Activated CD4-positive, alpha-beta T cell treated with anti-CD3 and anti-CD28 coated beads, Interleukin-10, Interleukin-2, amounts not matched to agents 100 ng/mL and 50 ng/mL, durations not matched to agents 16 hours and 8 hours (primary cell): ENCODE measurements at places on chromosomes 6 and 20.

DNA sequence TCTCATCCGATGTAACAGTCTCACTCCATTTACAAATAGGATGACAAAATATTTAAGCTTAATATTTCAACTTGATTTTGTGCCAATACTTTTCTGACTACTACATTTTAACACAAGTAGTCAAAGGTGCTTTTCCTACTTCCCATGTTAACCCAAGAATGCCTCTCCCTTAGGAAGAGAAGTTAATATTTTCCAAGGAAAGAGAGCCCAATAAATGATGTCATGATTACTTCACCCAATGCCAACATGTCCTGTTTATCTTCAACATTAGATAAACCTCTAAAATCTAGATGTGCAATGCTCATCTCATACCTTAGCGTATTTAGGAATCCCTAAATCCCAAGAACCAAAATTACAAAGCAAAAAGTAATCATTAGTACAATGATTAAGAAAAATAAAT is 156.7 kb upstream of the TENT5A start:
- no peak for DNase-seq

DNA sequence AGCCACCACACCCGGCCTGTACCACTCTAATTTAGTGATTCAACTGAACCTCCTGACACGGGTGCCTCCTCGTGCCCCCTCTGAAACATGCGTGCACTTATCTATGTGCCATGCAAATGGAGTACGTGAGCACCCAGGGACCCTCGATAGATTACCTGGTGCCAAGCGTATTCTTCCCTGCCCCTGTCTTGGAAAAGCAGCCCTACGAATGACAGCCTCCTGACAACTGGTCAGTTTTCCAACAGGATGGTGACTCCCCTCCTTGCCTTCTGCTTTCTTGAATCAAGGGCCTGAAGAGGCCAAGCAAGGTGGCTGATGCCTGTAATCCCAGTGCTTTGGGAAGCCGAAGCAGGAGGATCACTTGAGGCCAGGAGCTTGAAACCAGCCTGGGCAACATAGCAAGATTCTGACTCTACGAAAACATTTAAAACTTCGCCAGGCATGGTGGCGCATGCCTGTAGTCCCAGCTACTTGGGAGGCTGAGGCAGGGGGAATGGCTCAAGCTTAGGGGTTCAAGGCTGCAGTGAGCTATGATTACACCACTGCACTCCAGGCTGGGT is 25.4 kb upstream of the SYNJ2 start:
- DNase-seq: no peak

DNA sequence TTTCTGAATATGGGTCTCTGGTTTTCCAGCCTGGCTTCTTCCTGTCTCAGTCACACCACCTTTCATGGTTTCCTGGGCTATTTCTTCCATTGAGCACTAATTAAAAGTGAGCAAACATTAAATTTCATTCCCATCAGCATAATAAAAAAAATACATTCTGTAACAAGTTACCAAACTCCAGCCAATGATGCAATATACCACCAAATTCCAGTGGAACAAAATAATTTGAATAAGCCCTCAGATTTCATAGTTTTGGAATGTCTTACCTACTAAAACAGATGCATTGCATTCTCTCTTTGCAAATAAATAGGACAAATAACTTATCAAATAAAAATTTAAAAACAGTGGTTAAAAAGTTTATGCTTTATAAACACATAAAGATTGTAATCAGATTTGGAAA is 97.8 kb upstream of the PRDM1 start:
- no peak for DNase-seq

DNA sequence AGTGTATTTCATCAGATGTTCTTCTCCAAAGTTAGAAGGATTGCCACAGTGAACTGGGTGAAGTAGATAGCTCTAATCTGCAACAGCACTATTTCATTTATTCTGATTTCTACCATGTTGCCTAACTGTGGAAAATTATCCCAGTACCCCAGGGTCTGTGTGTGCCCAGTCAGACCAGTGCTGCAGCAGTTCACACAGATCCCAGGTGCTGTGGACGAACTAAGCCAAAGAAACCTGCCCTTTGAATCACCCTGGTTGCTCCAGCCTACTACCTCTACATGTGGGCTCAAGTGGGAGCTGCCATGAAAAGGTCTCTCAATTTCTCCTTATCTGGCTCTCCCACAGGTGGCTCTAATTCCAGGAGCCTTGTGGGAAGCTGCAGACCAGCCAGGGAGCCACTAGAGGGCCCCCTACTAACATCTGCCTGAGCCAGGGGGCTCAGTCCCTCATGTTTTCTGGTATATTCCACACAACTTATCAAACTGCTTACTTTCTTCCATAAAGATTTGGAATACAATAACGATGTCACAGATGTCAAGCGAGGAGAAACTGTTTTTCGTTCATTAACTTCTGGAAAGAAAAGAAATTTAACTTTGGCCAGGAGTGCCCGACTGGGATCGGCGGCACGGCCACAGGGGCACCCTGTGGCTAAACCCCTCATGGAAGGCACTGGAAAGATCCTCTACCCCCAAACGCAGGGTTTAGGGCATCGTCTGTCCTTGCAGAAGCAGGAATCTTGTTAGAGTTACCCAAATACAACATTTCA is 31.6 kb upstream of the LY86 start:
- DNase-seq: peak; percentile 69

- DNase-seq: no peak
Observed at GRCh38 chr6:43123461-43124314, 47.4 kb upstream of the SRF start.

GRCh38 chr6:137656735-137657134 is 162.5 kb upstream of the OLIG3 start:
- DNase-seq: no peak

GRCh38 chr6:89927791-89928550 is 33.7 kb downstream of the GJA10 start:
- no peak for DNase-seq

GRCh38 chr6:41439524-41440418 is 104.4 kb downstream of the NCR2 start:
- DNase-seq: peak; percentile 59

GRCh38 chr20:24684421-24684871 is 215.0 kb downstream of the SYNDIG1 start:
- DNase-seq: no peak

- peak; percentile 55 for DNase-seq
Observed at GRCh38 chr6:82182756-82183155, 64.8 kb downstream of the IBTK start.

DNA sequence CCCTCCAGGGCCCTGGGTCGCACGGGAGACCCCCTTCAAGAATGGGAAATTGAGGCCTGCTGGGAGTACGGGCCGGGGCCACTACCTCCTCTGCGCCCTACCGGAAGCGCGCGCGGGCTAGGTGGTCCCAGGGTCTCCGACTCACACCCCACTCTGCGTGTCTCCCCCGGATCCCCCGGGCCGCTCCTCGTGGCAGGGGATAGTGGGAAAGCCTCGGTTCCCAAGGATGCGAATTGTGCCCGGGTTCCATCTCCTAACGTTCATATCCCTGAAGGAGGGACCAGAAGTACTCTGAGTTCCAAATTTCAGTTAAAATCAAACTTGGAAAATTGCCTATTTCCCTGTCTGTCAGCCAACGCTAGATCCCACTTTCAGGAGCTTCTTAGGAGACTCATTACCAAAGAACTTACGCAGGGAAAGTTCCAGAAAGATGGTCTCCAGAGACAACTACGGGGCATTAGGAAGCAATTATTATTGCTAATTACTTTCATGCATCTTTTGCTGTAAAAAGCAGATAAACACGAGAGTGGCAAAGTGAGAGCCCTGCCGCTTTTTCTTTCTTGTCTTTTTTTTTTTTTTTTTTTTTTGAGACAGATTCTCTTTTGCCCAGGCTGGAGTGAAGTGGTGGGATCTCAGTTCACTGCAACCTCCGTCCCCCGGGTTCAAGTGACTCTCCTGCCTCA is 858 bp downstream of the FAM83D start:
- DNase-seq: no peak

DNA sequence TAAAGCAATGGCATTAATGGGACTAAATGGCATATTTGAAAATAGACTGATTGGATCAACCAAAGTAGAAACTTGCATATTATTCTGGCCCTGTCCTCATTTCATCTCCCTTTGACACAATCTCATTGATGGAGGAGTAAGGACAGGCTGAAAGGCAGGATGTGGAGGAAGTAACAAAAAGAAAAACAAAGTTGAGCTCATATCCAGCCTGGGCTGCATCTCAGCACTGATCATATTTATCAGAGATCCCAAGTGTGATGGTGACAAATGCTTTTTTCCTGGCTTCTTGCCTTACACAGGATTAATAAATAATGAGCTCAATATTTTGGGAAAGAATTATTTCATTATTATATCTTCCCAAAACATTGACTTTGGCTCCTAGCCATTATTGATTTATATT is 622.7 kb downstream of the CD109 start:
- DNase-seq: no peak

- DNase-seq: peak; percentile 48
Observed at GRCh38 chr6:112117554-112117953, 30.2 kb downstream of the FAM229B start.

DNA sequence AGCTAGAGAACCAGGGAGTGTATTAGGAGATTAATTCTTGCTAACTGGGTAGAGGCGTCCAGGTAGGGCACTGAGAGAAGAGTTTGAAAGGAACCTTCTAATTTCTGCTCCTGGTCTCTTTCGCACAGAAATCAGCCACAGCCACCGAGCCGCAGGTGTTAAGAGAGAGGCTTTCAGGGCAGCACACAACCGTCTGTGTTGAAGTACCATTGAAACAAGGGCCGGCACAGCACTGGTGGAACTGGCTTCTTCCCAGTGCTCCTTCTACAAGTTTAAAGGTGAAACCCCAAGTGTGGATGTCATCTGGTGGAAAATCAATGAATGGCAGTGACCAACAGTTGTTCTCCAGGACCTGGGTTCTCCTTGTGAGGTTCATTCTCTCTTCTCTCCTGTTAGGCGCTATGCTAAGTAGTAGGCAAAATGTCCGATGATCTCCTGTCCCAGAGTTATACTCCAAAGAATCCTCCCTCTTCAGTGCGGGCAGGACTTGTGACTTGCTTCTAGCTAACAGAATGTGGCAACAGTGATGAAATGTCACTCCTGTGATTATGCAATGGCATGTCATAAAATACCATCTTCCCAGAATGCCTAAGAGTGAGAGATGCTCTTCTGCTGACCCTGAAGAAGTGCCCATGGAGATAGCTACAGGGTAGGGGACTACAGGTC is 15.0 kb upstream of the RIN2 start:
- no peak for DNase-seq

DNA sequence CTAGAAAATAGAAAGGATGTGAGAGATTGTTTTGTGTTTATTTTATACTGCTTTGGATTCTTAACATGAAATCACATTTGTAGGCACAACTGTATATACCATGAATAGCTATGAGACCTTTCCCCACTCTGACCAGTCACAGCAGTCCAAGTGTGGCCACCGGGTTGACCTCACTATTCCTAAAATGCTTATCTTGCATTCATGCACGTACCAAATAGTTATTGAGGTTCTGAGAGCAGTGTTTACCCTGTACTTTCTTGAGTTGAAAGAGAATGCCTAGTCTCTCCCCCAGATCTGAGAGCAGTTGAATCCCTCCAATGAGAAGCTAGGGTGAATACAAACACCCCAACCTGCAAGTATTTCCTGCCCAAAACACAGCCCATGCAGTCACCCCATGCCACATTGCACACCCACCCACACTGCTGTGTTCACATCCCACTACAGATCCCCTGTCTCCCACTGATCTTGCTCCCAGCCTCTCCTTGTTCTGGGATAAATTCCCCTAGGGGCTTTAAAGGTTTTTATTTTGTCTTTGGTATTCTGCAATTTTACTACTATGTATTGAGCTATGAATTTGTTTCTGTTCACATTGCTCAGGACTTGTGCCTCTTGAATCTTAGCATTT is 51.6 kb downstream of the GOPC start:
- no peak for DNase-seq

DNA sequence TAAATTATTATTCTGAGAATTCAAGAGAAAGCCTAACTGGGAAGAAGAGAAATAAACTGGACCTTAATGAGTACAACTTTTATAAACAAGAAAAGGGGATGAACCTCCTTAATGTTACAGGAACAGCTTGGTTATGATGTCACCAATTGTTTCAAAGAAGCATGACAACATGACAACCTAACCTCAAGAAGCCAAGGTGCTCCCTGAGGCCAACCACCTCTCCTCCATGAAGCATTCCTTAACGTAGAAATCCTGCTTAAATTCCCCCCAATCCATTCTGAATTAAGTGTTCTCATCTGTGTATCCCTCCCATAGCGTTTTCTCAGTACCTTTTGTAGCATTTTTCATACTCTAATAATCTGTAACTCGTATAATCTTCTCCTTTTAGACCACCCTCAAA is 1.7 kb downstream of the HBS1L start:
- peak; percentile 50 for DNase-seq

- DNase-seq: peak; percentile 24
Observed at GRCh38 chr6:37822851-37823682, 3.5 kb downstream of the ZFAND3 start.

GRCh38 chr6:13903364-13903763 is 21.4 kb upstream of the RNF182 start:
- no peak for DNase-seq

DNA sequence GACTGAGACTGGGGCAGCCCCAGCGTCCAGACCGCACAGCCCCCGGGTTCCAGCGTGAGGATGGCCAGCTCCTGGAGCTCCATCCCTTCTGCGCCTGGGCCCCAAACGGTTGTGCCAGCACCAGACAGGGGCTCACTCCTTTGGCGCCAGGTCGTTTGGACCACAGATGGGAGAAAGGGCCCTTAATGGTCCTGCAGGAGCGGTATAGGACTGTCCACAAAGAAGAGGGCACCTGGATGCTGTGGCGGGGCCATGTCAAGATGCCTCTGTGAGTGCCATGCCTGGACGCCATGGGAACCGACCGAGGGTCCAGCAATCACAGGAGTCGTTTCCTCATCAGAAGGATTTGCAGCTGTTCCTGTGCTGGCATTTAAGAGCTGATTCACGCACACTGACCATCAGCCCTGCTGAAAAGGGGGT is 82.7 kb downstream of the DLL1 start:
- DNase-seq: no peak

DNA sequence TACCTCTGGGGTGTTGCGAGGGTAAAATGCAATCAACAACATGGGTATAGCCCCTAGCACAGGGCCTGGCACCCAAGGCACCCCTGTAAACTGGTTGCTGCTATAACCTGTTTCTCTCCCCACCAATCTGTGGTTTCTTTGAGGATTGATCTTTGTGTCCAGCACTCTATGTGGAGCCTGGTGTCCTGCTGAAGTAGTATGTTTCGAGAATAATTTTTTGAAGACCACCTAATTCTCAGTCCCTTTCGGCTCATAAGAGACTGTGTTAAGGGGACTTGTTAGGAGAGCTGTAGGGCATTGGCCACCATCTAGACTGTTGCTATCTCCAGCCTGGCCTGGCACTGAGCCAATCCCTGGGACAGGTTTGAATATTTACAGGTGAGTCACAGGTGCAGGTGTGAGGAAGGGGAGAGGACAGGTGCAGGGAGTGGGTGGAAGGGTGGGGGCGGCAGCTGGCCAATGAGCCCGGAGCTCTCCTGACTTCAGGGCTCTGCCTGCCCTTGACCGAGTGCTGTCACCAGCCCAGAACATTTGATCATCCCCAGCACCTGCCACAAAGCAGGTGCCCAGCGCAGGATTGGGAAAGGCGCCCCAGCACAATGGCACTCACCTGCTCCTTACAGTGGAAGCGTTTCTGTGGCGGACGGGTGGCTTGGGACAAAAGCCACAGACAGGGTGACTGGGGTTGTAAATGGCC is 8.1 kb upstream of the C20orf144 start:
- DNase-seq: no peak
